Stimulated activated CD4-positive, alpha-beta T cell treated with anti-CD3 and anti-CD28 coated beads, Interleukin-1b, Interleukin-23, amount 100 ng/mL, for 1 hour (primary cell): ENCODE measurements at places on chromosomes 3 and 15.

DNA sequence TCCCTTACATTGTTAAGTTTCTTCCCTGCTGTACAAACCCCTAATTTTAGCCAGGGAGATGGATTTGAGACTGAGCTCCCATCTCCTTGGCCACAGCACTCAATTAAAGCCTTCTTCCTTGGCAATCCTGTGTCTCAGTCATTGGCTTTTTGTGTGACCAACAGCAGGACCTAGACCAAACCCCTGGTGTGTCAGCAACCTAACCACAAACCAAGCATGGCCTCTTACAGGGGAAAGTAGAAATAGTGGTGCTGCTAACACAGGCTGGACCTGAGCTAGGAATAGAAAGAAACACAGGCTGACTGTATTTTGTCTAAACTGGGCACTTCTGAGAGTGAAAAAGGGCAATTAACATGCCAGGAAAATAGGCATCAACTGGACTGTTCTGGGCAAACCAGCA is 37.9 kb downstream of the PPCDC start:
- DNase-seq: no peak

DNA sequence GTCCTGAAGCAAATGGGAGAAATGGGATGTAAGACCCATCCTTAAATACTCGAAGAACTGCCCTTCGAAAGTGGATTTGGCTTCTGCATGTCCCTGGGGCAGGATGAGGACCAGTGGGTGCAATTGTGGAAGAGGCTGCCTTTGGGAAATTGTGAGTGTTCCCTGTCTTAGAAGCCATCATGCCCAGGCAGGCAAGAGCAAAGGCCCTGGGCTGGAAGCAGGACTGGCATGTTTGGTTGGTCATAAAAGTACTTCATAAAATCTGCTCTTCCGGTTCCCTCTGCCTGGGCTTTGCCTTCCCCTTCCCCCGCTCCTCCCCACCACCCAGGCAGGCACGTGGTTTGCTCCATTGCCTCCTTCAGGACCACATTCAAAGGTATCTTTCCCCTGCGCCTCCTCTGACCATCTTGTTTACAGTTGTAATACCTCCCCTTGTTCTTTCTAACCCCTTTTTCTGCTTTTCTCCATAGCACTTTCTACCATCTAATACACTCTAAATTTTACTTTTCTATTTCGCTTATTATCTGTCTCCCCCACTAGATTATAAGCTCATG is 8.3 kb downstream of the MINAR1 start:
- DNase-seq: no peak

- DNase-seq: no peak
Measured at GRCh38 chr3:108208831-108209230, 13.4 kb downstream of the IFT57 start.

DNA sequence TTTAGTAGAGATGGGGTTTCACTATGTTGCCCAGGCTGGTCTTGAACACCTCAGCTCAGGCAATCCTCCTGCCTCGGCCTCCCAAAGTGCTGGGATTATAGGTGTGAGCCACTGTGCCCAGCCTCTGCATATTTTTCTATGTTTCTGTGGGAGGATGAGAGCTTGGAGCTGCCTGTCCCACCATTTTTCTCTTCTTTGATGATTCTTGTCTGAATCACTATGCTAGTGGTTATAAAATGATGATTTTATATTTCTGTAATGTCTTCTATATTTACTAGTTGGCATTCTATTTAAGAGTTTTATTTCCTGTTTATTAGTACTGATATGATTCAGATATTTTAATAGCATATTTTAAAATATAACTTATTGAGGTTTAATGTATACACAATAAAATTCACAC is 69.7 kb downstream of the CHCHD6 start:
- DNase-seq: no peak

GRCh38 chr3:173548261-173548660 is 150.7 kb downstream of the NLGN1 start:
- no peak for DNase-seq

DNA sequence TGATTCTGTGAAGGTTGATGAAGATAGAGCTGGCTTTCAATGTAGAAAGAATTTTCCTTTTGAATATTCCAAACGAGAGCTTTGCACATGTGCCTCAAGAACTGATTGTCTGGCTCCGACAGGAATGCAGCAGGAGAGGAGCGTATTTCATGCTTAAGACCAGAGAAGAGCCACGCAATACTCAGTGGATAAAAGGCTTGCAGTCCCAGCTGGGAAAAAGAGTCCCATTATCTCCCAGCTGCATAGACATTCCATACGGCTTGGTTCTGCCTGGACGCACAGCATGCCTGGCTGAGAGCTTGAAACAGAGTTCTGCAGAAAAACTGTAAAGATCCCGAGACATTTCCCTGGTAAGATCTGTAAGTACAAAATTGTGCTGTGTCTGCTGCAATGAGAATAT is at the start of gene CNTN6:
Gene CNTN6 (plus strand): TSS at position 254 of the 400 bp plus-strand sequence. CDS start 54,985 bp downstream, outside the sequence.
- DNase-seq: no peak

DNA sequence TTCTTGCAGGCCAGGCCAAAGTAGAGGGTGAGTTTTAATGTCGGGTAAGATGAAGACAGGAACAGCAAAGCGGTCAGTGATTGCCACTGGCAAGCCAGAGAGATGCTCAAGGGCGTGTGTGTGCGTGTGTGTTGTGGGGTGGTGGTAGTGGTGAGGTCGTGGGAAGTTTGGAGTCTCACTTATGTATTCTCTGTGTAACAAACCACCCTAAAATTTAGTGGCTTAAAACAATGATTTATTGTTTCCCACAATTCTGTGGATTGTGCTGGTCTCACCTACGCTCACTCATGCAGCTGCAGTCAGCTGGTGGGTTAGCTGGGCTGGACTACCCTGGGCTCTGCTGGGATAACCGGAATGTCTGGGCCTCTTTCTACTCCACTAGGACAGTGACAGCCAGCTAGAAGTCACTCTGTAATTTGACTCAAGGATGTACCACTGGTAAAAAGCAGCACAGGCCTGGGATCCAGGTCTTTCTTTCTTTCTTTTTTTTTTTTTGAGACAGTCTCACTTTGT is 50.9 kb upstream of the BHLHE40 start:
- DNase-seq: no peak

- DNase-seq: no peak
Measured at GRCh38 chr3:184756151-184757021, 44.5 kb upstream of the MAGEF1 start.

DNA sequence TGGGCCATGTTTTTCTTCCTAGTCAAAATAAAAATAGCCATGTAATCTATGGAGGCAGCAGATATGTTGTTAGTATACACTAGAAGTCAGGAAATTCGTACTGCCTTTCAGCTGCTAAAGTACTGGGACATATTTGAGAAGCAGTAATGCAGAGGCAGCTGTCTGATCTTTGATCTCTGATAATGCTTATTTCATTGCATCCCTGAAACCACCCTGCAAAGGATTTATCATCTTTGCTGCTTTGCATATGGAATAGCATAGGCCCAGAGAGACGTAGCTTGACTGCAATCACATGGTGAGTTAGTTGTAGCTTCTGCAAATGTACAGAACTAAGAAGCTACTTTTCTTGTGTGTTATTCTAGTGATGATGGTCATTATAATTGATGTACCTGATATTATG is 52.4 kb downstream of the RBM6 start:
- DNase-seq: no peak

- DNase-seq: no peak
Measured at GRCh38 chr15:56960116-56960515, 41.7 kb downstream of the TCF12 start.

- DNase-seq: no peak
Measured at GRCh38 chr15:70258369-70259027, 160.8 kb upstream of the TLE3 start.

- no peak for DNase-seq
Measured at GRCh38 chr3:40207796-40208195, 101.7 kb upstream of the EIF1B start.

DNA sequence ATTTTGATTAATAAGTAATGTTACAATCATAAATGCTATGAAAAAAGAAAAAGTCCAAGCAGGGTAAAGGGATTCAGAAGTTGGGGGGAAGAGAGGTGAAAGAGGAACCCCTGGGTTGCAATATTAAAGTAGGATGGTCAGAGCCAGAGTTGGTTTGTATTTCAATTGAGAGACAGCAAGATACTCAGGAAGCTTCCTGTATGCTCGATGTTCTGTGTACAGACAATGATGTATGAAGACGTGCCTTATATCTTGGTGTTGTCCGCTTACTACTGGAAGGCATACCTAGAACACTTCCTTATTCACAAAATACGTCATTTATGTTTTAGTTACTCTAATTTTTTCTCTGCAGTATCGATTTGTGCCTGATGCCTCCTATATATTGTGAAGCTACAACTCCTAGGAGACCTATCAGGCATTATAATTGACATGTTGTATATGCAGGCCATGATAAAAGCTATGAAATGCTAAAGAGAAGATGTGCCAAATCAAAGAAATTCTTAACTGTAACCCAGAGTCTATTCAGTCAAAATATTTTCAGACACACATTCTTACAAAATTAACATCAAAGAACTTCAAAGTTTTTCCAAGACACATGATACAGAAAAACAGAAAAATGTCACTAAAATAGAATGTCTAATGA is 87.5 kb downstream of the TBL1XR1 start:
- DNase-seq: no peak

DNA sequence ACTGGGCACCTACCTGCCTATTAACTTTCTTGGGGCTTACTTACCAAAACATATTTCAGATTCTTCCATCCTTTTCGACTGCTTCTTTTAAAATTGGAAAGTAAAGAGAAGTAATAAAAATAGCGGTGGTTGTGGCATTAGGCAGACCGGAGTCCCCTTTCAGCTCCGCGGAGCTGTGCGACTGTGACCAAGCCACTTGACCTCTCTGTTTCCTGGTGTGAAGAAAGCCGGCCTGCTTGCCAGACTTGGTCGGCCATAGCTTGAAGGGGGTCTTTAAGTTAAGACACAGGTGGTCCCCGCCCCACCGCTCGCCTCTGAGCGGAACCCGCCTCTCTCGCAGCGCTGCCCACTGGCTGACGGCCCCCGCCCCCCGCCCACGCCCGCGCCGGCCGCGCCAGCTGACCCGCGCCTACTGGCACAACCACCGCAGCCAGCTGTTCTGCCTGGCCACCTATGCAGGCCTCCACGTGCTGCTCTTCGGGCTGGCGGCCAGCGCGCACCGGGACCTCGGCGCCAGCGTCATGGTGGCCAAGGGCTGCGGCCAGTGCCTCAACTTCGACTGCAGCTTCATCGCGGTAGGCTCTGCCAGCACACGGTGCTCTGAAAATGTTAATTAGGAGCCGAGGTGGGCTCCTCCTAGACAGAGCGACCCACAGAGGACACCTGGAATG is 18.3 kb downstream of the NOX5 start:
- DNase-seq: no peak

DNA sequence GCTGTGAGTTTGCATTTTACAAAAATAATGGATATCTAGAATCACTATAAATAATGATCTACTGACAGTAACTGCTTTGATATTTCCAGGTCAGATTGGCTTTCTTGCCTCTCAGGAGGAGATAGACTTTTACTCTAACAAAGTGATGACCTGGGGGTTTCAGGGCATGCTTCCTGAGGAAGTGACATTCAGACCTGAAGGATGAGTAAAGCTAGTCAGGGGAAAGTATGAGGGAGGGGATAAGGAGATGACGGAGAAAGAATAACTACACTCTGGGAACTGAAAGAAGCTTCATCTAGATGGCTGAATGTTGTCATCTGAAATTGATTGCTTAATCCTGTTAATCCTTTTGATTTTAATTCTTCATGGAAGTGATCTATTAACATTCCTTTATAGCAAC is 32.2 kb downstream of the ARMC8 start:
- DNase-seq: no peak

- no peak for DNase-seq
Measured at GRCh38 chr3:48598323-48599076, 3.4 kb upstream of the COL7A1 start.

GRCh38 chr3:15629860-15630597 is 28.5 kb downstream of the BTD start:
- peak; percentile 25 for DNase-seq

- DNase-seq: no peak
Measured at GRCh38 chr3:136612512-136612911, 139.7 kb downstream of the STAG1 start.

DNA sequence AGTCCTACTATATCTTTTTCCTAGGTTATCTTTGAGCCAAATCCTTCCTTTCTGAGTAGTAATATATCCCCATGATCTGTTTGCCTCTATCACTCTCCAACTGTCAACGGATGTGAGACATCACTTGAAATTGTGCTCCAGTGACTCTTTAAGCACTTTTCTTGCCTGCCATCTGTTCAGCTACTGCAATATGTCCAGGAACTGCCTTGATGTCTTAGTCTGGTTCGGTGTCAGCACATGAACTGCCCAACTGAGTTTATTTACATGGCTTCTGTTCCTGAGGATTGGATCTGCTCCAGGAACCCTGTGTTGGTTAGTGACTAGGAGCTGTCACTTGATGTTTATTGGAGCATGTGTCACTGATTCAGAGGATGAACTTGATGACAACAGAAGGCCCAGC is 116.5 kb downstream of the SLC9A9 start:
- DNase-seq: no peak

DNA sequence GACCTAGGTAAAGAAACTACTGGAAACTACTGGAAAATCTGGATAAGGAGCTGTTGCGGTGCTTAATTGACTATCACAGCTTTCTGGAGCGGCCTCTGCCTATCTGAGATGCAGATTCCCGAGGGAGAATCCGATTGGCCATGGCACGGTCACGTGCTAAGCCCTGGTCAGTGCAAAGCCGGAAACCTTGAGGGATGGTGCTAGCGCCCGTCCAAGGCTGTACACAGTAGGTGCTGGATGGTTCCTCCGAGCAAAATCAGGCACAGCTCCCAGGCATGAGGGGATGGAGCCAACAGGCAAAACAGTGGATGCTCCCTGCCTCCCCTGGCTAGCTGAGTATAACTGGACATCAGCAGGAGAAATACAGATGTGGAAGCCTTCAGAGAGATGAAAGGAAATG is 238.7 kb upstream of the HES1 start:
- DNase-seq: no peak
